ENCODE measurements at places on chromosomes 16 and 17. TPM values are rescaled to one million over a fixed set of nuclear protein-coding genes. Genes with fewer than 3 reads are reported as not detected.

Gene KRT12
- total RNA-seq = not detected

Gene KCNJ2
- 0.47 TPM for total RNA-seq

GRCh38 chr17:78013683-78014467 is 55.4 kb downstream of the TNRC6C start:
- peaks cover 7% of the 10 kb centered on the region for H3K4me1 ChIP-seq
- no peak overlapping the region for H3K27ac ChIP-seq
- H3K27me3 ChIP-seq = no peaks in the 10 kb centered on the region

Gene ACD
- 39.3 TPM for total RNA-seq

GRCh38 chr17:14311981-14312380 is 11.1 kb downstream of the HS3ST3B1 start:
- peaks cover 12% of the 10 kb centered on the region for H3K27me3 ChIP-seq
- no peak overlapping the region for H3K27ac ChIP-seq
- no peak for DNase-seq
- H3K36me3 ChIP-seq = peaks cover 22% of the 10 kb centered on the region
- H3K4me3 ChIP-seq = peak overlapping the region; percentile 51
- peaks cover 68% of the 10 kb centered on the region for H3K4me1 ChIP-seq

Data from neural crest cell (in vitro differentiated cells).